Stimulated activated CD4-positive, alpha-beta T cell treated with anti-CD3 and anti-CD28 coated beads, Interleukin-15, amount 100 ng/mL, for 1 hour (primary cell): ENCODE measurements at places on chromosomes 6 and 20.

- DNase-seq, result no peak
Observed at GRCh38 chr20:63259734-63260460, 5.6 kb upstream of the NKAIN4 start.

DNA sequence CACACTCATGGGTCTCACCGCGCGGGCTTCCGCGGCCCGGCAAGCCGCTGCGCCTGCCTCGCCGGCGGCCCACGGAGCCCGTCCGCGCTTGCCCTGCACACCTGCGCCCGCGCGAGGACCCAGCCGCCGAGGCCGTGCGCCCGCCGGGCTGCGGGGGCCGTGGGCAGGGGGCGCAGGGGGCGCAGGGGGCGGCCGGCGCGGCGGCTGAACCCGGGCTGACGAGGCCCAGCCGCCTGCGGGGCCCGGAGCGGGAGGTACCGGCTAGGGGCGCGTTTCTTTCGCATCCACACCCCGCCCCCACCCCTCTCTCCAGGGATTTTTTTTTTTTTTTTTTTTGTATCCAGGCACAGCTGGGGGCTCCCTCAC lies 43.8 kb upstream of the OSTM1 start:
- DNase-seq, result no peak

DNA sequence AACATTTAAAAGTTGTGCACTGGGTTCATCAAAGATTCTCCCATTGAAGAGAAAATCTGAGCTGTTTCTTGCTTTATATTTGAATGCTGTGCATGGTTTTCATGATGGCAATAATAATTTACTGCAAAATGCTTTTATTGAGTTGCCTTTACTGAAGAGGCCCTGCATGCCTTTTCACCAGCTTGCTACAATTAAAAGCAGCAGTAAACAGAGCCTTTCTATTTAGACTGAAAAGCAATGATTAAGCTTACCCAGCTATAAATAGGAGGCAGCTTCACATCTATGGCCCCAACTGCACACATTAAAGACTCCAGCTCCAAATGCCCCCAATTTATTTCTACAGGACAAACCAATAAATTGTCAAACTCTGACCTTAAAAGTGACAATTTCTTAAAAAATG lies 70.3 kb downstream of the ANKEF1 start:
- no peak for DNase-seq

GRCh38 chr6:16688984-16689636 lies 72.2 kb downstream of the ATXN1 start:
- no peak for DNase-seq

DNA sequence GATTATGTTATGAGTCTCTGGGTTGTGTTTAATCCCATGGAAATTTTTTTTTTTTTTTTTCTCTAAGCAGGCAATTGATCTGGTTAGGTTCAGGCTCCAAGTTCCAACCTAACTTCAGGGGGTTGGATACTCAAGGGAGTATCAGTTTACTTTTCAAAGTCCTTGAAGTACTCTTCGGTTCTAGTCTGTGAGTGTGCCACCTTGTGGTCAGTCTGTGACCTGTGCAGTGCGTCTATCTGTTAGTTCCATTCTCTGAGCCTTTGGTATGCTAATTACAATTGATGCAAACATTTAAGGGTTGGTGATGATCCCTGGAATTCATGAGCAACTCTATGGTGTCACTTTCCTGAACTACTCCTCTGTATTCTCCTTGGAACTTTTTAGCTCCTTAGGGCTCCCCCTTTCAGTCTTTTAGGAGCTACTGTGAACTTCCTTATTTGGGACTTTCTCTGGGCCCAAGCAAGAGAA lies 342.0 kb downstream of the SOX4 start:
- DNase-seq, result no peak

DNA sequence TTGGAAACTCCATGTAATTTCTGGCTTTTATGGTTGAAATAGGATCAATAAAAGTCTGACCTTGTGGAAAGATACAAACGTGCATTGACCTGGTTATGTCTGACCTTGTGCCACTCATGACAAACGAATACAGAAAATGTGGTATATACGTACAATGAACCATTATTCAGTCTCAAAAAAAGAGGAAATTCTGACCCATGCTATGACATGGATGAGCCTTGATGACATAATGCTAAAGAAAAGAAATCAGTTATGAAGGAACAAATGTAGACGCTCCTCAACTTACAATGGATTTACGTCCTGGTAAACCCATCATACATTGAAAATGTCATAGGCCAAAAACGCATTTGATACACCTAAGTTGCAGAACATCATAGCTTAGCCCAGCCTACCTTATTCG lies 309.7 kb upstream of the SULF2 start:
- DNase-seq, result no peak

GRCh38 chr20:37987602-37988290 lies 45.5 kb downstream of the TTI1 start:
- DNase-seq, result no peak

DNA sequence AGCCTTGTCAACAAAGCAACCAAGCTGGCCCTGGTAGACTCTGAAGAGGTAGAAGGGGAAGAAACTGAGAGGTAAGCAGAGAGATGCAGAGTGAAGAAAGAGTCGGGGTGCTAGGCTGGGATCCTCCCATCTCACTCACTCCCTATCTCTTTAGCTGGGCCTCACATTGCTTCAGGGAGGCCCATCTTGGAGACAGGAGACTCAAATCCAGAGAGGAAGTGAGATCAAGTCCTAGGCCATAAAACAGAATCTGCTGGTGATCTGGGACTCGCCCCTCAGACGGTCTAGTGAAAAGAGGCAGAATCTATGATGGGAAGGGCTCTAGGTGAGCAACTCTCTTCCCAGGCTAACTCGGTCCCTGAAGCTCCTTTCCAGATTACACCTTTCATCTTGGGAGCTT lies 659 bp upstream of the GUCA1B start:
- DNase-seq, result no peak

GRCh38 chr6:170290296-170291128 lies at the start of gene DLL1:
DLL1 (minus strand) TSS chr6:170291078; CDS start chr6:170290139, 939 bp downstream.
- no peak for DNase-seq

DNA sequence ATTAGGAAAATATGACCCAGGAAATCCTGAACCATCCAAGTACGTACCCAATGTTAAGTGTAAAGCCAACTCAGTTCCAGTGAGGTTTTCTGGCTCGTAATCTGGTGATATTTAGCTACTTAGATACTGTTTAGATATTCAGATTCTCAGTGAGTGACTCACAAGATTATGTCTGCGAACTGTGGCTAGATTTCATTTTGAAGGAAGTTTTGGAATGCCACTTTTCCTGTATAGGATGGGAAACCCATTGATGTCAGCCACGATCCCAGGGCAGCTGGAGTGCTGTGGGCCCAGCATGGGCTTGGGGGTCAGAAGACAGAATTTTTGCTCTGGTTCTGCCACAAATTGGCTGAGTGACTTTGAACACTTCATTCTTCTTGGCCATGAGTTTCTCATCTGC lies 76.3 kb downstream of the TMEM170B start:
- no peak for DNase-seq

- DNase-seq, result no peak
Observed at GRCh38 chr20:47675190-47676142, 109.8 kb downstream of the SULF2 start.

DNA sequence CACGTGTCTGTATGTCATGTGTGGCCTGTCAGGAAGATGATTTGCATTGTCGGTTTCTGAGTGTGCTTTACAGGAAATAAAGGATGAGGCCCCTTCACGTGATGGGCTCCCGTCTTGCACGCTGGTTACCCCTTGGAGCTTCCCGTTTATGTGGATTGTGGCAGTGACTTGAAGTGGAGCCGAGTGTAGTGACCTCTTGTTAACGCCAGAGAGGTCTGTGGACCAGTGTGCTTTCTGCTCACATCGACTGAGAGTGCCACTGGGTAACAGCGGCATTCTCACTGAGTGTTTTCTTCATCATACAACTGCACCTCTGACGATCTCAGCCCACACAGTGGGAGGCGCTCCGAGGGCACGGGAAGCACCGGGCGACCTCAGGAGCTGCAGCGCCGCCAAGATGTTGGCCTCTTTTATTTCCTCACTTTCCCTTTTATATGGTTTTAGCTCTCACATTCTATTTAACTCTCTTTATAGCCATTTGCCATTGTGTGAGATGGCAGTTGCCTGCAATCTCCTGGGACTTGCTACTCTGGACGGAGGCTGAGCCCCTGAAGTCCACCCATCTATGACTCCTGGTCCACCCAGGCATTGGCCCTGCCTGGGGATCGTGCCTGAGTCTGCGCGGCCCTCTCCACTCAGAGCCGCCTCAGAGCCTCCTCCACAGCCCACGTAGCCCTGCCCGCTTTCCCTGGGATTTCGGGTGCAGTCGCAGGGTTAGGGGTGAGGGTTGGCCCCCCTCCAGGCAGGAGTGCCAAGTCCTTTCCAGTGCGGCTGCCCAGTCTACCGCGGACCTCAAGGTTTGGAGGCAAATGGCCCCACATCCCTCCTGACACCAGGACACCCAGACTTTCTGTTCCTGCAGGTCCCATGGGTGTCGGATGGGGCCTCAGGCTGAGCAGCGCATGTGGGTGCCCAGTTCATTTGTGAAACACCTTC lies 238.9 kb downstream of the ERMARD start:
- no peak for DNase-seq

GRCh38 chr20:63129991-63130657 lies 85.8 kb downstream of the YTHDF1 start:
- DNase-seq, result no peak

- DNase-seq, result no peak
Observed at GRCh38 chr6:124993327-124993726, 31.1 kb downstream of the RNF217 start.

- no peak for DNase-seq
Observed at GRCh38 chr6:90940812-90941481, 354.1 kb upstream of the MAP3K7 start.

GRCh38 chr6:147879031-147879580 lies 370.6 kb downstream of the SAMD5 start:
- DNase-seq, result no peak

DNA sequence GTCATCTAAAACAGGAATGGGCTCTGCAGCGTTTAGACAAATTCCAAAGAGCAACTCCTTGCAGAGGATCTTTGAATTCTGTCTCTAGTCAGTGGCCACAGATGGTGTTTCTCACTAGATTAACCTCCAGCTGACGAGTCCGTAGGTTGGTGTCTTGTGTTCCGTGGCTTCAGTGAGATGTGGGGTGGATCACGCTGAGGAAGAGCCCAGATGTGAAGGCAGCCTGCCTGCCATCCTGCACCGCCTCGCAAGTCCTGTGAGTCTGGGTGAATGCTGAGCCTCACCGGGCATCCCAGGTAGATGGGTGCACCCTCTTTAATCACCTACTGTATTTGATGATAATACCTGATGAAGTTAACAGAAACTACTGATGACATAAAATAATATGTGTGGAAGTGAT lies 70.4 kb downstream of the THBS2 start:
- DNase-seq, result no peak

GRCh38 chr20:62133864-62134263 lies 9.3 kb downstream of the PSMA7 start:
- no peak for DNase-seq

DNA sequence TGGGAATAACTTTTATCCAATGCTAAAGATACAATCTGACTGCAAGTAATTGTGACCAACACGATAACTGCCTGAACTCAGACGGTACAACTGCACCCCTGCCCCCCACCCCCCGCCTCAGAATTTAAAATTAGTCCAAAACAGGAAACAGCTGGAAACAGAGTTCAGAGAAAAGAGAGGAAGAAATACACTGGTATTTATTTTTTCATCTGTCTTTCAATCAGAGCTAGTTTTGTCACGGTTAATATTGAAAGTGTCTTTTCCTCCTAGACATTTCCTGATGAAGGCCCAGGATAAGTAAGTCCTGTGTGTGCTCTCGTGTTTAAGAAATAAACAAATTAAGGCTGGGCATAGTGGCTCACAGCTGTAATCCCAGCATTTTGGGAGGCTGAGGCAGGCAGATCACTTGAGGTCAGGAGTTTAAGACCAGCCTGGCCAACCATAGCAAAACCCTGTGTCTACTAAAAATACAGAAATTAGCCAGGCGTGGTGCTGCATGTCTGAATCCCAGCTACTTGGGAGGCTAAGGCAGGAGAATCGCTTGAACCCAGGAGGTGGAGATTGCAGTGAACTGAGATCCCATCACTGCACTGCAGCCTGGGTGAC lies 21.5 kb downstream of the ACSS1 start:
- DNase-seq, result no peak

DNA sequence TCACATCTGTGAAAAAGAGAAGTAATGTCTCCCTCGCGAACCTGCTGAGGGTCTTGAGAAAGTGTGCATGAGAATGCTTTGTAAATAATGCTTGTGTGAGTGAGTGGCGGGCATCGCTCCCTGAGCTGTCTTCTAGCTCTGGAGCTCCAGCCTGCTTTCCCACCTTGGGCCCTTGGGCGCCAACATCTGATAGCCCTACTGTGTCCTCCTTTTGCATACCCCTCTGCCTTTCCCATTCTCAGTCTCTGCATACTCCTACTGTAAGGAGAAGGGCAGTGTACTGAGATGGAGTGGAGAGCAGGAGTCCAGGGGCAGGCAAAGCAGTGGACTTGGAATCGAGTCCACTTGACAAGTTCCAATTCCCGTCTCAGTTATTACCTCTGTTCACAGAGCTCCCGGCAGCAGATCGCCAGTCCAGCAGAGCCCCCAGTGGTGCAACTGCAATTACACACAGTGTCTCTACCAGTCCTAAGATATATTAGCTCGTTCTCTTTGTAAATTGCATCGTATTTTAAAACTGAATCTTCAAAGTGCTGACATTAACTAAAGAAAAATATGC lies 847 bp upstream of the NCR2 start:
- no peak for DNase-seq

DNA sequence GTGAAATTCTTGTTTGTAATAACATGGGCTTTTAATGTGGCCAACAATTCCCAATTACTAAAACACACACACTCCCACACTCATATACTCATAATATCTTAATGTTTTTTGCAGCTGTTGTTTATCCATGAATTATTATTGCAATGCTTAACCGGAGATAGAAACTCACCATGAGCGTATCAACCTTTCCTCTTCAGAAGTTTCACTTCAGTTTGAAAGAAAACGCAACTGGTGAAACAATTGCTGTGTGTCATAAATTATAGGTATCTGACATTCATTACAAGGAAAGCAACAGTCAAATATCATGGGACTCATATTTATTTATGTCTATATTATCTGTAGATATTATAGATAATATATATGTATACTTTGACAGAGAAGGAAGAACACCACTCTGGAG lies 104.1 kb downstream of the HDGFL1 start:
- DNase-seq, result no peak

DNA sequence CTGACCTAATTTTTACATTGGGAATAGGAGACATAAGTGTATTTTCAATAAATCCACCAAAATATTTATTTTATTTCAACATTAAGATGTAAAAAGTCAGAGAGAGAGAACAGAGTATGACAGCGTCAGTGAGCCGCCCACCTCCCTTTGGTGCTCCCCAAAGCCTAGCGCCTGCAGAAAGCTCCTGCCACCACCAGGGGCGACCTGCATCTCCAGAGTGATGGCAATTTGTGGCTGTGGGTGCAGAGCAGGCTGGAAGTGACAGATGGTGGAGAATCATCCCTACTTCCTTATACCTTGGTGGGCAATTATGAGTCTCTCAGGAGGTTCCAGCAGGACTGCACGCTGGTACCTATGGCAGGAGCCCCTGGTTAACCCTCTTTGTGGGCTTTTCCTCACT lies 87.3 kb downstream of the PTPRT start:
- DNase-seq, result no peak

GRCh38 chr6:63272397-63272796 lies 47.4 kb downstream of the LGSN start:
- no peak for DNase-seq
